ENCODE measurements at places on chromosomes 7 and 10.
A peak's percentile ranks its signal among the peaks of the same experiment; 100 is the strongest.

GRCh38 chr10:122464250-122464510, 2.8 kb downstream of the HTRA1 start:
- no peak for DNase-seq

DNA sequence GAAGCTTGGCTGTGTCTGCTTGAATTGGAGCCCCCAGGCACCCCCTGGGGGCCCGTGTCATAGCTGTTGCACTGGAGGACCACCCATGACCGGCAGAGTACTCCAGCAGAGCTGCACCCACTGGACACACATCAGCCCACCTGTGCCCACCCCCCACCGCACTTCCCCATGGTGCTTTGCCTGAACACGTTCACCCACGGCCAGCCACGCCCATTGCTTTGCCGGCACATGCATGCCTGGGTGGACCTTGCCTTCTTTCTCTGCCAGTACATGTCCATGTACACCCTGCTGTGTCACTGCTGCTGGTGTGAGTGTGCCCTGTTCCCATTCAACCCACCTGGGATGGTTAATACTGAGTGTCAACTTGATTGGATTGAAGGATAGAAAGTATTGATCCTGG, 88.7 kb downstream of the SAMD9 start:
- DNase-seq, result no peak

DNA sequence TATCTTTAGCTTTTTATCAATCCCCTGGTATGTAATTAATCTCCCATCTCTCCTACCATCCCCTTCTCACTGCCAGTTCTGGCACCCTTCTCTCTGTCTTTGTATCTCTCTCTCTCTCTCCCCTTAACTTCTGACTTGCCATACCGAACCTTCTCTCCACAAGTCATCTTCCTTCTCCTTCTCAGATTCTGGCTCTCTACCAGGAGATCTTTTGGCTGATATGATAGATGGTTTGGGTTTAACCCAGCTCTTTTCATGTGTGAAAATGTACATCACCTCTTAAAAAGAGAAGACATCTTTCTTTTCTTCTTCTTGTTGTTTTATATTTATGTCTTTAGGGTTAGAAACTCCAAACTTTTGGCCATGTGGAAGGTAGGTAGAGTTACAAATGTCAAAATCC, 196.7 kb downstream of the HGF start:
- no peak for DNase-seq

DNA sequence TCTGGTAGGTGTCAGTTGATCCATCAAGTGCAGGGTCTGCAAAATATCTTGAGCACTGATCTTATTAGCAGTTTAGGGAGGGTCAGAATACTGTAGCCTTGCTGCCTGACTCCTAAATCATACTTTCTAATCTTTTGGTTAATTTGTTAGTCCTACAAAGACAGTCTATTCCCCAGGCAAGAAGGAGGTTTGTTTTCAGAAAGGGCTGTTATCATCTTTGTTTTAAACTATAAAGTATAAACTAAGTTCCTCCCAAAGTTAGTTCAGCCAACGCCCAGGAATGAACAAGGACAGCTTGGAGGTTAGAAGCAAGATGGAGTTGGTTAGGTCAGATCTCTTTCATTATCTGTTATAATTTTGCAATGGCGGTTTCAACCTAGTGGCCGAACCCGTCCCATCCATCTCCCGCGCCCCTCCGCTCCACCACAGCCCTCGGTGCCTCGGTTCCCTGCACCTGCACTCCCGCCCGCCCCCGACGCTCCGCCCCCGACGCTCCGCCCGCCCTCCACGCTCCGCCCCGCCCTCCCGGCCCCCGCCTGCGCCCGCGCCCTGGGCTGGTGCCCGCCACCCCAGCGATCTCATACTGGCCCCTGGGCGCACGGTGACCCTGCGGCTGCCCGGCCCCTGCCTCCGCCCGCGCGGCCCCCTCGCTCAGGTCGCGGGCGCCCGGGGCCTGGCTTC, at the start of gene ADCK2:
TSS of gene ADCK2 (plus strand) at position 564 of the 681 bp plus-strand sequence. CDS start 386 bp downstream, outside the sequence.
- DNase-seq, result peak; percentile 24

GRCh38 chr7:46755120-46756034, 826.5 kb downstream of the TNS3 start:
- no peak for DNase-seq

GRCh38 chr7:120502132-120502531, 229.2 kb downstream of the KCND2 start:
- DNase-seq, result no peak

DNA sequence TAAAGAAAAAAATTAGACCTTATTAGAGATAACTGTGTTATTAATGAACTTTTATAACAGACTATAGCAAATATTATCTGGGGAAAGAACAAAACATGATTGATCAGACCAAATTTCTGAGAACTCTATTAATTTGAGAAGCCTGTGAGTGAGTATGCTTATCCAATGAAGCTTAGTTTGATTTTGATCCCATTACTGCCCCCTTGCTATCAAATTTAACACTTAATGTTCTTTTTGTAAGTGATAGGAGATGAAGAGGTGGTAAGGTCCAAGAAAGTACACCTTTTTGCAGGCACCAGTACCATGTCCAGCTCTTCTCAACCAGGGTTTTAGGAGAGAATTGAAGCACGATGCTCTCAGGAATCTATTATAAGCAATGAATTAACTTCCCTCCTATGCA, 49.9 kb downstream of the ZNF365 start:
- DNase-seq, result no peak

GRCh38 chr10:96448021-96448457, 65.7 kb downstream of the TLL2 start:
- DNase-seq, result no peak

GRCh38 chr7:129949292-129950133, 3.2 kb downstream of the UBE2H start:
- no peak for DNase-seq
